ENCODE measurements at places on chromosomes 7 and 10.

GRCh38 chr10:49212783-49213182, 24.6 kb upstream of the TMEM273 start:
- DNase-seq: no peak

DNA sequence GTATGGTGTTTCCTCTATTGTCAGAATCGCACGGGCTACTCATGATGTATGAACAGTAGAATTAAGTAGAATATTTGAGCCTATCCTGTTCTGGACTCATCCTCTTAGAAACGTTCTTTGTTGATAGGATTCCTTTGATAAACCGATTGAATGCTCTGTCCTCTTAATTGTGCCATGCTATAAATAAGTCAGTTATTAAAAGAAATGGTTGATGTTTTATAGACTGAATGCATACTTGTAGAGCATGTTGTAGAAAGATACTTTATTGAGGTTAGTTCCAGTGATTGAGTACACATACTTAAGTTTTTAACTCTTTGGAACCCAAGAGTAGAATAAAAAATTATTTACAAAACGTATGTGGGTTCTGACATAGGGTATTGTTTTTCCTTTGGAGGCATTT, 54.9 kb upstream of the HBP1 start:
- no peak for DNase-seq

DNA sequence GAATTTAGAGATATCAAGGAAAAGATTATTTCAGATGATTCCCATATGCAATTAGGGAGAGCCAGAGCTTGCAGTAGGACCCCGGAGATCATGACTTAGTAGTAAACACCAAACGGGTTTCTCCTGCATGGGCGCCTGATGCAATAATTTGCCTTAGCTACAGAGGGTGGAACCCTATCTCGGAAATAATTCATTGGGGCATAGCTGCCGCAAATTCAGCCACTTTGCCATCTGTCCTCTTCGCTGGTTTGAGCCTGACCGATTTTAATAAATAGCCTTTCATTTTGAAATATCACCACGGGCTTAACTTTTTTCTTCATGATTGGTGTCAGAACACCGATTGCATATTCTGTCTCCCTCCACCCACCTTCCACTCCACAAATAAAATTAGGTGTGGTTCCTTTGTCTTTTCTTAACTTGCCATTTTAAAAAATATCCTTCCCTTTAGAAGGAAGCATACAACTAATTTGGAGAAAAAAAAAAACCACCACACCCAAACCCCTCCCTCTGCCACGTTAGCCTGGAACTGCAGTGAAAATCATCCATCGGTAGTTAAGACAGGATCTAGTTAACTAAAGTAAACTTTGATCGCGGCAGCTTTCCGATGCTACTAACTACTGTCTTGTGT, 1.4 kb downstream of the GARS1 start:
- DNase-seq: peak; percentile 8

GRCh38 chr10:128877936-128878335, 589.1 kb upstream of the MGMT start:
- DNase-seq: no peak

GRCh38 chr7:92720604-92721350, 115.6 kb downstream of the CDK6 start:
- DNase-seq: no peak

- DNase-seq: no peak
Observed at GRCh38 chr7:100208911-100209408, 10.8 kb upstream of the PVRIG start.

GRCh38 chr10:127881262-127881661, 11.5 kb downstream of the CLRN3 start:
- DNase-seq: no peak

- no peak for DNase-seq
Observed at GRCh38 chr10:133445268-133445732, 8.4 kb upstream of the SCART1 start.

- DNase-seq: no peak
Observed at GRCh38 chr10:87775766-87776165, 42.3 kb downstream of the ATAD1 start.

DNA sequence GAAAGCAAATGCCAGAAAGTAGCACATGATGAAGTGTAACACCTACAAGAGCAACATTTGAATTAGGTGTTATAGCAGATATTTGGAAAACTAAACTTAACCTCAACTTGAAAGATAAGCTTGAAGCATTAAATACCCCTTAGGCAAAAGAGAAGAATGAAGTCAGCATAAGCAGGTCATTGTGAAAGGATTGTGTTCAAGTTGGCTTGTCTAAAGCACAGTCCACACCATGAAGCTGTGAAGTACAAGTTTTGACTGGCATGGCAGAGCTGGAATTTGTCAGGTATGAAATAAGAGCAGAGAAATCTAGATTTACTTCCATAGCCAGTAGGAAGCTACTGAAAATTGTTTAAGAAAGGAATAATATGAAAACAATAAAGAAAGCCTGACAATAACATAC, 480.3 kb upstream of the POT1 start:
- no peak for DNase-seq

GRCh38 chr7:123738356-123738755, 10.4 kb downstream of the WASL start:
- no peak for DNase-seq

DNA sequence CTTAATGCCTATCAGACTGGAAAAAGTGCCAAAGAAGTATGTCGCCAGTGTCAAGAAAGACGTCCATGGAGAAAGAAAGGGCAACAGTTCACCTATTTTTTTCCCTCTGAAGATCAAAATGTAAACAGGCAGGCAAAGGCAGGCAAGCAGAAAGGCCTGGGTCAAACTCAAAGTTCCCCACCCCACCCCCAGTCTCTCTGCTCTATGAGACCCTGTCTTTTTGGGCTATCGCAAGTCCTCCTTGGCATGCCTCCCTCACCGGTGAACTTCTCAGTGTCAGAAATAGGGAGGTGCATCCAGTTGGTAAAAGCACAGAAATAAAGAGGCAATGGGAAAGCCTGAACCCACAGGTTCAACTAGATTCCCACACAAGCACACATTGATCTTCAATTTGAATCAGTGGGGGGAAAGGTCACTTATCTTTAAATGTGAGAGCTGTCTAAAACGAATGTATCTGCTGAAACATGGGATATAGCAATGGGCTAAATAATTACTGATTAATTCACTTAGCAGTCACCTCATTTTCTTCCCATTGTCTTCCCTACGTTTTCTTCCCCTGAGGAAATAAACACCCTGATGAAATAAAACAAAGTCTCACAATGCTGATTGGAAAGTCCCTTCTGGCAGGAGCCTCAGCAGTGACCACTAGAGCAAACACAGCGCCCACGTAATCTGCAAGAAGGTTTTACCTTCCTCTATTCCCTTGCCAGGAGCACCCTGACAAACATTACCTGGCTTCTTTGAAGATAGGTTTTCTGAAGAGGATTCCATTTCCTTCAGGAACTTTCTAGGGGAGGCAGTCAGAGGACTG, 31.1 kb downstream of the JAZF1 start:
- DNase-seq: no peak

DNA sequence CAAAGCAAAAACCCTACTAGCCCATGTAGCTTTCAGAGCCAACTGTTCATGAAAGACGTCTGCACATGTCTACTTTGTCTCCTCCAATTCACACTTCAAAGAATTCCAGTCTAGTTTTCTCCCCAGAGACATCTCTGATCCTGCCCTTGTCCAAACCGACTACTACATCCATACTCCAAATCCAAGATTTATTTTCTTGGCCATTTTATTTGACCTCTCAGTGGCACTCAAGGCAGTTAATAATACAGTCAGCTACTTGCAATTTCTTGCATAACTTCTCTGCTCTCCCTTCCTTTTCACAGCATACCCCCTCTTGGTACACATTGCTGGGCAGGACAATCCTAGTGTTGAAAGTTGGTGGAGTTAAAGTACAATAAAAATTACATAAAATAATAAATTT, 170.9 kb upstream of the INHBA start:
- no peak for DNase-seq

DNA sequence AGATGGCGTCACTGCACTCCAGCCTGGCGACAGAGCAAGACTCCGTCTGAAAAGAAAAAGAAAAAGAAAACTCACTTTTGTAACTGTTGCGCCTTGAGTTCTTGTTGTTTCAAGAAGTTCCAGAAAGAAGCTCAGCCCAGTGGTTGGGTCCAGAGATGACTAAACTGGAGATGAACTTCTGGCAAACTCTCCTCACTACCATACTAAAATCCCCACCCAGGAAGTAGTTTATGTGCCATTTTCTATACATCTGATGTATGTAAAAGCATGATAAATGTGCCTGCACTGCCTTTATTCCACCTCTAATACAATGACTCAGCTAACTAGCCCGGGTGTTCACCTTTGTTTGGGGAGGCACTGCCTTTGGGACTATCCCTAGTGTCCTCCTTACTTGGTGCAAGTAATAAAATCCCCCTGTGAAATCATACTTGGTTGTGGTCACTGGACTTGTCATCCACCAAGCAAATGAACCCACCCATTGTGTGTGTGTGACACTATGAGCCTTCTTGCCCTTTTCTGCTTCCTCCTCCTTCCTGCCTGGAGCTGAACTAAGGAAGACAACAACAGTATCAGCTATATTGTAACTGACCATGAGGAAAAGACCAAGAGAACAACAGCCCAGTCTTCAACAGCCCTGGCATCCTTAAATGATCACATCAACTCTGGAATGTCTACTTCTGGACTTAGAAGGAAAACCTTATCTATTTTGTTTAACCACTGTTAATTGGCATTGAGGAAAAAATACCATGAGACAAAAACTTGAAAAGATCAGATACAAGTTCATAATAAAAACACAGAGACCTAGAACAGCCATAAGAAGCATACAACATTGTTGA, 33.6 kb downstream of the JMJD1C start:
- DNase-seq: no peak

- no peak for DNase-seq
Observed at GRCh38 chr7:90672210-90672609, 76.1 kb downstream of the CDK14 start.

DNA sequence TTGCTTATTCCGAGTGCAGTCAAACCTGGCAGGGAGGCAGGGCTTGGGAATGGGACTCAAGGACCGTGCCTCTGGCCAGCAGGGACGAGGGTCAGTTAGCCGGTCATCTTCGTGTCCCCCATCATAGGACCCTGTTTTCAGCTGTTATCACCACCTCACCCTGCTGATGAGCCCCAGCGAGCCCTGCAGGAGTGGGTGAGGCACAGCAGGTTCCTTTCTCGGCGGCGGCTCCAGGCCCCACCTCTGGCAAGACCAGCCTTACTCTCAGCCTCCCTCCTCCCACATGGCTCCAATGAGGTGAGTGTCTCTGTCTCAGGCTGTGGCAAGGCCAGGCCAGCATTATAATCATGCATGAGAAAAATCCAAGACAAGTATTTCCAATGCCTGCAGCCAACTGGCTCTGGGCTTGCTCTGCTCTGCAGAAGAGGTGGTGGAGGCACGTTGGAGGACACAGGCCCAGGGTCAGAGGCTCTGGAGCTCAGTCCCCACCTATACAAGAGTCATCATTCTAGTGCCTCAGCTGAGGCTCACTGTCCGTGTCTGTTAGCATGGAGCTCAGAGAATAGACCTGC, 15.7 kb downstream of the PKD1L1 start:
- no peak for DNase-seq

DNA sequence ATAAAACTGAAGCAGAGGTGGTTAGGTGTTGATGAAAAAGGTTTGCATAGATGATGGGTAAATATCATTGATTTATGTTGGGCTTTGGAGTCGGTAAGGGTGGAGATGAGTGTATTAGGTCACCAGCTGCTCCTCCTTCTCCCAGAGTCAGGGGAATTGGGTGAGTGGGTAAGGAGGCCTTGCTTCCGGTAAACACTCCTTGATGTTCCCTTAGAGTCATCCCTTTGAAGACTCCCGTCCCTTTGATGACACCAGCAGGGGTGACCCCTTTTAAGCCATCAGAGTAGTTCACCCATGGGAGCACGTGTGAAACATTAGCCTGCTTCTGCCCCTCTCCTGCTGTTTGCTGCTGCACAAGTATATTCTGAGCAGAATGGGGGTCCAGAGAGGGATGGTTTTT, 92.2 kb upstream of the DKK1 start:
- no peak for DNase-seq

GRCh38 chr7:9488555-9488954, 1055.1 kb downstream of the NXPH1 start:
- no peak for DNase-seq

DNA sequence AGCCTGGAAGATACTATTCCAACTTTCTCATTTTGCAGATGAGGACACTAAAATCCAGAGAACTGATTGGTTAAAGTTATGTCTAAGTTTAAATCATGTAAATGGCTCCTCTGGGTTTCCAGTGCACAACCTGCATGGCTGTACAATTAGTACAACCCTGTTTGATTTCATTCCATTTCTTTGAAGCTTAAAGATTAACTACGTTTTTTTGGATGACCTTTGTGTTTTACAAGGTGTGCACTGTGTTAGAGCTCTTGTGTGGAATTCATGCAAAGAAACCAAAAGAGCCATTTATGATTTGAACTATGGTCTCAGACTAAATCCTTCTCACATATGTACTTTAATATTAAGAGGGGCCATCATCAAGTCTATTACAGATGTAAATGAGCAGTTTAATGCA, 149.5 kb downstream of the TMEM168 start:
- no peak for DNase-seq

- no peak for DNase-seq
Observed at GRCh38 chr7:16710651-16711050, 42.9 kb upstream of the TSPAN13 start.

DNA sequence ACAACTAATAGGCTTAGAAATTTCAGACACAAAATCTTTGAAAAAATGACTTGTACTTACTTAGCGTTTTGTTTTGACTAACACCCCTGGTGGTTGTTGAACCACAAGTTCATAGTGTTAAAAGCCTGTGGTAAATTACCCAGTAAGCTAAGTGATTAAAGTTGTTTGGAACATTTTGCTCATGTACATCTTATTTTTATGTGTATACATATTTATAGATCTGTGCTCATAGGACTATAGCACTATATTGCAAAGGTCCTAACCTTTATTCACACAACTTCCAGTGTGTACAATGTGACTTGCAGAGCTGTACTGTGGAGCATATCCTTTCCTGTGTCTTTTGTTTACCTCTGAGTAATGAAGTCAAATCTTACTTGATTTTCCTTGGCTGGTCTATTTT, 79.6 kb downstream of the BMPR1A start:
- DNase-seq: no peak

DNA sequence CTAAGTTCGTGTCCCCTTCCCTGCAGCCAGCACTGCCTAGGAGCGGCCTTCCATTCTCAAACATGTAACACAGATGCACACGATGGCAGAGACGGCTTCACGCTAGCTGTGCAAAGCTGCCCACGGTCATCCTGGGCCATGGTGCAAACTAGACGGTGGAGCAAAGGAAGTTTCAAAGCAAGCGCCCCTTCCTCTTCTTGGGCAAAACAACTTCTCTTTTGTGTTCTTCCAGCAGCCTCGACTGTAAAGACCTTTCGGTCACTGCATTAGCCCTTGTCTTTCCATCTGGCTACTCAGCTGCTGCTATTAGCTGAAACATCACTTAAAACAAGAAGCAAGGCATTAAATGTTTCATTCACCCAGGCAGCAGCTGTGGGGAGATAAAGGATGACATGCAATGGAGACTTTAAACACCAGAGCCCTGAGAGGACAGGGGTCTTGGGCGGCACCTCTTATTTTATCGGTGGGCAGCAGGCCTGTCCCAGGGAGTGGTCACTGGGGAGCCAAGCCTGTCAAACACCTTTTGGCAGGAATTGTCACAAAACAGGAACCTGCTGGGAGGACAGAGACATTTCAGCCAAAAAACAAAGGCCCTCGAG, 214.8 kb downstream of the KLF6 start:
- no peak for DNase-seq

GRCh38 chr10:122461729-122462532, 578 bp downstream of the HTRA1 start:
- DNase-seq: no peak

- no peak for DNase-seq
Observed at GRCh38 chr7:36825501-36825900, 101.2 kb upstream of the AOAH start.
